ENCODE measurements at places on chromosomes 7 and 10. TPM values are rescaled to one million over a fixed set of nuclear protein-coding genes. Genes with fewer than 3 reads are reported as not detected.

The DDC gene
- not detected for polyA plus RNA-seq

The LIPK gene
- not detected for polyA plus RNA-seq

GRCh38 chr7:129008645-129009414, 46.1 kb downstream of the TNPO3 start:
- H3K4me1 ChIP-seq: peaks cover 20% of the 10 kb centered on the region
- peak overlapping the region; percentile 36 for H3K27ac ChIP-seq
- H3K4me3 ChIP-seq: no peak overlapping the region

DNA sequence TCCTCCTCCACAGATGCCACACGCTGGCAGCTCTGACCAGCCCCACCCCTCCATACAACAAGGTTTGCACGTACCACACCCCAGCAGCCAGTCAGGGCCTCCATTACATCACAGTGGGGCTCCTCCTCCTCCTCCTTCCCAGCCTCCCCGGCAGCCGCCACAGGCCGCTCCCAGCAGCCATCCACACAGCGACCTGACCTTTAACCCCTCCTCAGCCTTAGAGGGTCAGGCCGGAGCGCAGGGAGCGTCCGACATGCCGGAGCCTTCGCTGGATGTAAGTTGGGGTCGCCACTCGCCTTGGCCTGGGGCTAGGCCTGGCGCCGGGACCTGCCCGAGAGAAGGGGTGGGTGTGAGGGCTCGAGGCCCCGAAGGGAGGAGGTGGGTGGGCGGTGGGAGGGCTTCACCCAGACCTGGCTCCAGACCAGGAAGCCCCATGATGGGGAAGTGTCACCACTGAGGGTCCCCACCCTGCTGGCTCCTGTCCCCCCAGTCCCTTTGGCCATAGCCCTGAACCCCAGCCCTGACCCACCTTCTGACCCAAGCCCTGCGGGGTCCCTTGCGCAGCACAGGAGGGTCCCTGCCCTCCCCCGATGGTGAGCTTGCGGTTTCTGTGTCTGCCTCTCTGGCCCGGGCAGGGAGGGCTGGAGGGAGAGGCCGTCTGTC, 36.2 kb upstream of the PPIF start:
- H3K27ac ChIP-seq: peak overlapping the region; percentile 75
- peaks cover 10% of the 10 kb centered on the region for H3K27me3 ChIP-seq
- H3K4me3 ChIP-seq: no peak overlapping the region
- H3K4me1 ChIP-seq: peaks cover 6% of the 10 kb centered on the region

DNA sequence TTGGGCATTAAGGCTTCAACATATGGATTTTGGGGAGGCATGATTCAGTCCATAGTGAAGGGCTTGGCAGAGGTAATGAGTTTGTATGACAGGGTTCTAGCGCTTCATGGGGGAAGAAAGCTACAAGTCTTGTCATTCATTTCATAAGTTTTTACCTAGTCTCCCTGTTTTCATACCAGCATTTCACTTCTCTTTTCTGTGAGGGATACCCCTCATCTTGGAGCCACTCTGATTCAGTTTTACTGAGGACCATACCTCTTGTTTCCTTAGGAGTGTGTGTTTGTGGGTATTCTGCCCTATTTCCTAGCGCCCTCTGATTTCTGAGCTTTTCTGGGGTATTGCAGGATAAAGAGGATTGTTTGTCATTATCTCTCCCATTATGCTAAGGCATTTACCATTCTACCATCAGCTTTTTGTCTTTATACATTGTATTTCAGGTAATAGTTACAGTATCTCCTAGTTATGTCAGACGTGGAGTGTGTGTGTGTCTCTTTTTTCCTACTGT, 6.8 kb downstream of the RSBN1L start:
- peak overlapping the region; percentile 3 for H3K4me3 ChIP-seq
- peak overlapping the region; percentile 2 for H3K27ac ChIP-seq
- H3K36me3 ChIP-seq: no peaks in the 10 kb centered on the region

DNA sequence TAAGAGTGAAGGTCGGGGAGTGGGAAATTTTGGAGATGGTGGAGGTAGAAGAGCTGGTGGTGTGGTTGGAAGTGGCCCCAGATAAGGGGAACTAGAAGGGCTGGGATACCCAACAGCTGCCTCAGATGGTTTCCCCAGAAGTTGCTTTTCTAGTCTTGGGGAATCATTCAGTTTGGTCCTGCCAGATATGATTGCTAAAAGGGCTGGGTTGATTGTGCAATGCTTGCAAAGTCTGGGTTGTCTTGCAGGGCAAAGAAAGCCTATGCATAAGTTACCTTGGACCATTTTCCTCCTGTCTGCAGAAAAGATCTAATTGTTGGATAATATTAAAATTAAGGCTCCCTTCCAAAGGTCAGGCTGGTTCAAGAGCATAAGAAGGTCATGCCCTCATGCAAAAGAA, 213.8 kb upstream of the ZNF804B start:
- no peaks in the 10 kb centered on the region for H3K36me3 ChIP-seq
- H3K4me3 ChIP-seq: no peak overlapping the region
- no peak overlapping the region for H3K27ac ChIP-seq
- DNase-seq: no peak
- no peaks in the 10 kb centered on the region for H3K4me1 ChIP-seq

- H3K36me3 ChIP-seq: no peaks in the 10 kb centered on the region
- peaks cover 21% of the 10 kb centered on the region for H3K4me1 ChIP-seq
- no peaks in the 10 kb centered on the region for H3K27me3 ChIP-seq
These were observed 944 bp downstream of the PCOLCE start for GRCh38 chr7:100602889-100603725.

- DNase-seq: no peak
- H3K4me1 ChIP-seq: no peaks in the 10 kb centered on the region
- peaks cover 2% of the 10 kb centered on the region for H3K27me3 ChIP-seq
- H3K4me3 ChIP-seq: no peak overlapping the region
These were observed 38.1 kb upstream of the CCDC6 start for GRCh38 chr10:59944339-59944935.

DNA sequence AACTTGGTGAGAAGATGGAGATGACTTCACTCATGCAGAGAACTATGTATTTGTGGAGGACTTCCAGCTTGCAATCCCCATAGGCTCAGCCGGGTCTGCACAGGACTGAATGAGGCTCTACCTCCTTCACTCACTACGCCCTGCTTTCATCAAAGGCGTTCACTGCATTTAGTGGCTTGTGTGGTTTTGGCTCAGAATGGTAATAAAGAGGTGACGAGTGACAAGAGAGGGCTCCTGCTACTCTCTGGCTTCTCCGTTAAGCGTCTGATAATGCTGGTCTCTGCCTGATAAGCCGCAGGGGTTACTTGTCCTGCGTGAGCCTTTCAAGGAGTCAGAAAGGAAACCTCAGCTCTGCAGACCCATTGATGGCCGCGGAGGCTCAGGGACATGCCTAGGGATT, 343.4 kb downstream of the PRPF18 start:
- peaks cover 8% of the 10 kb centered on the region for H3K4me1 ChIP-seq
- no peak overlapping the region for H3K27ac ChIP-seq
- H3K36me3 ChIP-seq: no peaks in the 10 kb centered on the region
- no peak overlapping the region for H3K4me3 ChIP-seq

GRCh38 chr7:157568770-157569584, 232.2 kb downstream of the DNAJB6 start:
- H3K36me3 ChIP-seq: no peaks in the 10 kb centered on the region
- H3K4me1 ChIP-seq: peaks cover 27% of the 10 kb centered on the region
- peak overlapping the region; percentile 98 for H3K4me3 ChIP-seq
- peak; percentile 73 for DNase-seq
- peaks cover 21% of the 10 kb centered on the region for H3K27me3 ChIP-seq

DNA sequence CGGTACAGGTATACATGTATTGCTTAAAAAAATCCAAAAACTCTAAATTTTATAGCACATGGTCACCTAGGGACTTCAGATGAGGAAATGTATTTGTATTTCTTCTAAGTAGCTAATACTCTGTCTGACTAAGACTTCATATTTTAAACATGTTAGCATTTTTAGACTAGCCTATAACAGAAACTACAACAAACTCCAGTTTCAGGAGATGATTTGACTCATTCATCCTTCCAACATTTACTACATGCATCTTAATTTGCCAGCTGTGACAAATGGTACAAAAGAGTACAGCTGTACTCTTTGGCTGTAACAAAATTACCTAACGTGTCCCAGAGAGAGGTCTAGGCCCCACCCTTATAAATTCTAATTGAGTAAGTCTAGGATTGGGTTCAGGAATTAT, 22.2 kb downstream of the TMEM209 start:
- H3K4me1 ChIP-seq: no peaks in the 10 kb centered on the region
- no peak overlapping the region for H3K4me3 ChIP-seq
- peaks cover 19% of the 10 kb centered on the region for H3K36me3 ChIP-seq
- H3K27ac ChIP-seq: no peak overlapping the region
- H3K27me3 ChIP-seq: no peaks in the 10 kb centered on the region
- DNase-seq: no peak

DNA sequence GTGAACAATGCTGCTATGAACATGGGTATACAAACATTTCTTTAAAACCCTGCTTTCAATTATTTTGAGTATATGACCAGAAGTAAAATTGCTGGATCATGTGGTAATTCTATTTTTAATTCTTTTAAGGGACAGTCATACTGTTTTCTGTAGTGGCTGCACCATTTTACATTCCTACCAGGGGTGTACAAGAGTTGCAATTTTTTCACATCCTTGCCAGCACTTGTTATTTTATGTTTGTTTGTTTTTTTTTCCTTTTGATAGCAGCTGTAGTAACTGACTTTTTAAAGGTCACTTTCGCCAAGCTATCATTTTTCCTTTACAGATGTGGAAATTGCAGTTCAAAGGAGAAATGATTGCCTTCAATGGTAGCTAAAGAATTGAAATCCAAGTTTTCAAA, 99.5 kb downstream of the GPR85 start:
- H3K4me1 ChIP-seq: no peaks in the 10 kb centered on the region
- H3K27me3 ChIP-seq: peaks cover 2% of the 10 kb centered on the region
- H3K36me3 ChIP-seq: no peaks in the 10 kb centered on the region
- H3K4me3 ChIP-seq: no peak overlapping the region
- no peak for DNase-seq

Data from immature natural killer cell (primary cell).